Neuronal stem cell (in vitro differentiated cells): ENCODE measurements at places on chromosomes 7 and 10.

GRCh38 chr7:43513251-43513650 lies 69.7 kb upstream of the STK17A start:
- DNase-seq, result no peak

- DNase-seq, result no peak
Measured at GRCh38 chr10:127154831-127155620, 41.4 kb downstream of the INSYN2A start.

DNA sequence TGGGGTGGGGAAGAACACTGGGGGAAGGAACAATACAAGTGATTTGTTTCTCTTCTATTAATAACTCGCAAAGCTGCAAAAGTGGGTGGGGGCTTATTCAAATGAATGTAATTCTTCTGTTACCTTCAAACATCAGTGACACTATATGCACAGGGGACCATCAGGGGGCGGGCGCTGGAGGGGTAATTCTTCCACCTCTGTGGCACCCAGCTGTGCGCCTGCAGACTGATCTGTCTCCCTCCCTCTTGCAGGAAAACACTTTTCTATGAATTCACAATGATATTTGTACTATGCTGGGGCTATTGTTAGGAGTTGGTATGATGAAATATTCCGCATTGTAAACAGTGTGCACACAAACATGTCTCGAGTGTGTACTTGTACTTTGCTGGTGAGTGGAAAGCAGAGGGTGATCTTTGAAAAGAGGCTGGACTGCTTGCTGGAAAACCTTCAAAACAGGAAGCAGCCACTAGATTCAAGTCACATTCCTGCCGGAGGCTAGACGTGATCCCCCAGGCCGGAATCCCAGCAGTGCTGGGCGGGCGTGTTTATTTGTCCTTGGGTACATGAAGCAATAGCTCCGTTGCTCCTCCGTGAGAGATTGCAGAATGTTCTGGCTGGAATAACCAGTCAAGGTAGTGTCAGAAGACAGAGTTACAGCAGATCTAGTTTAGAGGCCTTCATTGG lies 15.8 kb upstream of the BNIP3 start:
- DNase-seq, result no peak

GRCh38 chr10:19003341-19003740 lies 45.3 kb upstream of the MALRD1 start:
- DNase-seq, result no peak

GRCh38 chr7:28455486-28455885 lies 43.2 kb downstream of the CREB5 start:
- DNase-seq, result no peak

DNA sequence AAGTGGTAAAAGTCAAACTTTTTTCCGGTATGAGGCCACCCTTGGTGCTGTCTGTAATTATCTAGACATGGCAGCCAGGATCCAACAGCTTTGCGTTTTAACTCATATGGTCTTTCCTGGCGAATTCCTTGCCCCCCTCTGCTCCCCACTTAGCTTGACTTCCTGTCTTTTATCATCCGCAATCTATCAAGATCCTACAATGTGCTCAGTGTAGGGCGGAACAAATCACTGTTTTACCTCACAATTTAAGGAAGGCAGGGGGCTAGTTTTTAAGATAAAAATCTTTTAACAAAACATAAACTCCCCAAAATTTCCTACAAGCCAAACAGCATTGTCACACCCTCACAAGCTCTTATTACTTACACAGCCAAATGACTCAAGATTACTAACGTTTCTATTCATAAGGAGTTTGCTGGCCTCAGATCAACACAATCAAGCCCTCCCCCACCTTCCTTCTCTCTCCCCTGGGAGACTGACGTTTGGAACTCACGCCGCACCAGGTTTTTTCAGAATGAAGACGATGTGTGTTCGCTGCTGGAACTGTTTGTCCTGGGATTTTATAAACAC lies 1.3 kb upstream of the CDK14 start:
- peak; percentile 18 for DNase-seq

- DNase-seq, result peak; percentile 59
Measured at GRCh38 chr7:36986948-36987724, 262.8 kb upstream of the AOAH start.

- DNase-seq, result no peak
Measured at GRCh38 chr7:101717628-101718357, 88.7 kb upstream of the MYL10 start.

DNA sequence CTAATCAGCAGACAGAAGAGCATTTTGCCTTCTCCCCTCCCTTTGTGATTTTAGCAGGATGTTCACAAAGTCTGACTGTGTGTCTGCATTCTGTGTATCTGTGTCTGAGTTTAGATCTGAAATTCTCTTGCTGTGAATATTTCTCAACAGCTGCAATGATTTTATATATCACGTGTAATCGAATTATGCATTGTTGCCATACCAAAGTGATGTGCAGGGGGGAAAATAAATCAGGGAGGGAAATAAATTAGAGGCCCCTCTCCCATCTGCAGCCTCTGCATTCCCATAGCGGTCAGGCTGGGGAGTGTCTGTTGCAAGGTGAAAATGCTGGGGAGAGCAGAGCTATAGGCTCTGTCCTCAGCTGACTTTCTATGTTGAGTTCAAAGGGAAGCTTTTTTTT lies 209.0 kb downstream of the LRMDA start:
- no peak for DNase-seq

DNA sequence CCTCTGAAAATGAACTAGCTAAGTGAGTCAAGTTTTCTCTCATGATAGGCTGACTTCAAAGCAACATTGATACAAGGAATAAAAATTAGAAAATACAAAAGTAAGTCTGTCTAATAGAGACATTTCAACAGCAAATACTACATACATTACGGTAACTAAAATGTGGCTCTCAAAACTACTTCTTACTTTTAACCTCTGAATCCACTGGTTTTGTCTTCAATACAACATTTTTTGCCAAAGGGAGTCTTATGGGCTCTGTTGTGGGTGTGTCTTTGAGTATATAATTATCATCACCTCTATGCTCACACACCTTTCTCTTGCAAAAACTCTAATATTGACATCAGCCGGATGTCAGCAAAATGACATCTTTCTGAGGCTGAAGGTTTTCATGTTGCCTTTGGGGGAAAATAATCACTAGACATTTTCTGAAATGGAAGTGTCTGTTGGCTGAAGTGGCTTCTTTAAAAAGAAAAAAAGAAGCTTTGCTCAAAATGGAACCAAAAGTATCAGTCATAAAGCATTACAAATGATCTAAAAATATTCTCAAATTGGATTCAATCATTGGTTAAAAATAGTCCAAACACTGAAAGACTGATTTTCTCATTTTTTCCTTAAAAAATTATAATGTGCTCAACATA lies 41.8 kb upstream of the FAM133B start:
- DNase-seq, result no peak

- no peak for DNase-seq
Measured at GRCh38 chr7:69728304-69728703, 130.0 kb downstream of the AUTS2 start.

GRCh38 chr10:32036922-32037321 lies 19.3 kb downstream of the KIF5B start:
- DNase-seq, result no peak

- DNase-seq, result no peak
Measured at GRCh38 chr10:117053482-117053881, 48.5 kb upstream of the SHTN1 start.

- DNase-seq, result no peak
Measured at GRCh38 chr7:79241288-79242060, 212.0 kb downstream of the MAGI2 start.

DNA sequence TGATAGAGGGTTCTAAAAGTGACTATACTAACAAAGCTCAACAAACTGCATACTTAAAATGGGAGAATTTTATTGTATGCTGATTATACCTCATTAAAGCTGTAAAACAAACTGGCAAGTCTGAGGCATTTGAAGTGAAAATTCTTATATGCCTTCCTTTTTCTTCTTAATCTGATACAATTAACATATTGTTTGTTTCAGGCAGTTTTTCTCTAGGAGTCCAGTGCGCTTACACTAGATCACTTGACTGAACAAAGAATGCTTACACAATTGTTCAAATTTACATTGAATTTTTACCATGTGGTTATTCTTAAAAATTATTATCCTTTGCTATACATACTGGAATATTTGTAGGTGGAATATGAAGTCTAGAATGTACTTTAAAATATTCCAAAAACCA lies 89.0 kb downstream of the GLCCI1 start:
- DNase-seq, result no peak

DNA sequence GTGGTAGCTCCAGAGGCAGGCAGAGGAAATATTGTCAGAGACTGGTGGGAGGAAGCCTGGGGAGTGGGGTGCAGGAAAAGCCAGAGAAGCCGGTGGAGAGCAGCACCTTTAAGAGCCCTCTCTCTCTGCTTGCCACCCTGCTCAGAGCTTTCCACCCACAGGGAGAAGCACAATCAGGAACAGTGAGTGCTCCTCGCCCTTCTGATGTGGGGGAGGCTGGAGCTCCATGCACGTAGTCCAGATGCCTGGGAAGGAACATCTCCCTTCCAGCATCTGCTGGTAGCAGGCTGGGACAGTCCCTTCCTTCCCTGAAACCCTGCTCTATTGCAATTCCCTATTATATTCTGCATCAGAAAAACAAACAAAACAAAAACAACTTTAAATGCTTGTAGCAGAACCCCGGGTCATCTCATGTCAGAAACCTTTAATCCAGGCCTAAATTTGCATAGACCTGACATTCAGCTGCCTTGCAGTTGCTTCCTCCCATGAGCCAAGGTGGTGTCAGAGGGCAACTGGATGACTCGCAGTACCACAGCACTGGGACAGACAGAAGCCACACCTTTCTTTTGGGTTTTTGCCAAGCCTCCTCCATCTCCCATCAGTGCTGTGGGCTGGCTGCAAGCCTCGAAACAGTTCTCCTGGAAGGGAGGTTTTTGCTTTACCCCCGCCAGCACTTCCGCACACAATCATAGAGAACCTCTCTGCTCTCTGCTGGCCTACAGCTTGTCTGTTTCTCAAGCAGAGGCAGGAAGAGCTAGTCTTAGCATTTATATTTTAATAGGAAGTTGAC lies 13.1 kb downstream of the AVPI1 start:
- DNase-seq, result no peak

DNA sequence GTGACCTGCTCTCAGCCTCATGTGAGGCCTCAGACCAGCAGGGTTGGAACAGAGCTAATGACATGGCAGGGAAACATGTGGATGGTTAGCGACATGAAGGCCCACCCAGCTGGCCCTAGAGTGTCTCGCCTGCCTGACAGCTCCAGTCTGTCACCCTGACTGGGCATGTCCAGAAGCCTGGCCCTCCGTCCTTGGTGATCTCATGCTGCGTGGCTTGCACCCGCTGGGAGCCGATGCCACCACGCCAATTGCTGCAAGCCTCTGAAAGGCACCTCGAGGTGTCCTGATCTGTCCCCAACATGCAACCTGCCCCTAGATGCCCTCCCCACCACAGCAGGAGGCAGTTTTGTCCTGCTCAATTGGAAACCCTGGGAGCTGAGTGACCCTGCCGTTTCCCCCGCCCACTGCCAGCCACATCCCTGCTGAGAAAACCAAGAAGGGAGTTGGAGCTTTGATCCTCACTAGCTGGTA lies 27.8 kb upstream of the RET start:
- DNase-seq, result no peak

DNA sequence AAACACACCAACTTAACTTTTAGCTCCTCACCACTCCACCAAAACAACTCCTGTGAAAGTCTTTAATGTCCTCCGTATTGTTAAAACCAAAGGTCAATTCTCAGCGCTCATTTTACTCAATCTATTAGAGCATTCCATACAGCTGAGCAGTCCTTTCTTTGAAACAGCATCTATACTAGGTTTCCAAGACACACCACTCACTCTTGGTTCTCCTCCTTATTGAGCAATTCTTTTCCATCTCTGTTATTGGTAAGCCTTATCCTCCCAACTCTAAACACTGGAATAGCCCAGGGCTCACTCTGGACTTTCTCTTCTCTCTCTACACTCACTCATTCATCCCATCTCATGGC lies 34.9 kb downstream of the COA1 start:
- no peak for DNase-seq

GRCh38 chr10:62813981-62814380 lies 2.2 kb downstream of the EGR2 start:
- DNase-seq, result no peak

DNA sequence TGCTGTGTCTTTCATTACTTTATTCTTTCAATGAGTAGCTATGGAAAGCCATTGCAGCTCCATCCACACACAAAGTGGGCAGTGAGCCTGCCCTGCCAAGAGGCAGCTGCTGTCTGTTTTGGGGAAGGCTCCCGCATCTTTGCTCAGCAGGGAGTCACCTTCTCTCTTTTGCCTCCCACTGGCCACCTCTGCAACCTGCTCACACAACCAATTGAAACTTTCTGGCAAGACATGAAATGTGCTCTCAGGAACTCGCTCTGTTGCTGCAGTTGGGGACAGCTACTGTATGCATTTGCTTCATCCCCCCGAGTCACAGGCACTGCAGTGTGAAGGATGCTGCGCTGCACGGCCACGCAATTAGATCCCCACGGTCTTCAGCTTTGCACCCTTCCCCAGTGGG lies 244.8 kb upstream of the NFE2L3 start:
- DNase-seq, result no peak

- DNase-seq, result no peak
Measured at GRCh38 chr7:34015651-34016050, 110.3 kb downstream of the BMPER start.

GRCh38 chr7:2734751-2735571 lies 47.0 kb downstream of the AMZ1 start:
- no peak for DNase-seq

DNA sequence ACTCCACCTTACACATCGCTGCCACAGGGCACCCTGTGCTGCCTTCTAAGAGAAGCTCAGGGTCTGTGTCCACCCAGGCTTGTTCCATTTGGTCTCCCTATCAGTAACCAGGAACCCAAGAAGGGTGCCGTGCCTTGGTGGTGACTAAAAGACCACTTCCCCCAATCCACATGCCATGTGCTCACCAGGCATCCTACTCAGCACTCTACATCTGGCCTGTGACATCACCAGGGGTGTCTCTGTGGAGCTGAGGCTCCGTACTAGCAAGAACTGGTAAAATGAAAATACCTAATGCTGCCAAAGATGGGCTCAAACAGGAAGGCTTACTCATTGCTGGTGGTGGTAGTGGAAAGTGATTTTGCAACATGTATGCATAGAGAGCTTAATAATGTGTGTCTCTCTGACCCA lies 19.0 kb upstream of the C10orf71 start:
- no peak for DNase-seq

DNA sequence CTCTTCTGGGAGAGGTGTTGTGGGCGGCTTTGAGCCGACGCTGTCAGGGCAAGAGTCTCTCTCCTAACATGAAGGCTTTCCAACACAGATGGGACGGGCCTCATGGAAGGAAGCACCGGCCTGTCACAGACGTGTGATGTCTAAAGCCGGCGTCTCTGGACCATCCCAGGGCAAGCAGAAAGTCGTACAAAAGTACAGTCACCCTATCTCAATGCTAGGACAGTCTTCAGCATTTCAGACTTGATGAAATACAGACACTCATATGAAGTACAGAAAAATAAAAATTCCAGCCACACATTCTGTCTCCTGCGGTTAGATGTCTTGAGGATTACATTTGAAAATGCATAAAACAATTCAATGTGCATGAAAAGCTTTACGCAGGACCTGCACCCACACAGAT lies 30.6 kb downstream of the CYP2W1 start:
- no peak for DNase-seq

- DNase-seq, result no peak
Measured at GRCh38 chr7:90720984-90721760, 125.1 kb downstream of the CDK14 start.

- no peak for DNase-seq
Measured at GRCh38 chr7:68424658-68425297, 1173.5 kb upstream of the AUTS2 start.
